Caki2 (cell line): ENCODE measurements at places on chromosomes 5 and 9.

DNA sequence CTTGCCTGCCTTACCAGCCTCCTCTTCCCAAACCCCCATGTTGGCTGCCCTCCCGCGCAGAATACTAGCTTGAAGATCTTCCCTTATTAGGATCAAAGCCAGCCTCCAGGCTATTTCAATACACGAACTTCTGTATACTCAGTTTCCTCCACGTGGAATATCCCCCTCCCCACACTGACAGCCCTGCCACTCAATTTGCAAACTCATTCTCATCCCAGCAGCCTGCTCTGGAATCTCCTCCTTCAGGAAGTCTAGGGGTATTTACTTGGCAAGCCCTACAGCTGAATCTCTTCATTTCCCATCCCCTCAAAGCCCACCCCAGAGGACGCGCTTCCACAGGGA lies 157.0 kb upstream of the SMIM23 start:
- DNase-seq = no peak

DNA sequence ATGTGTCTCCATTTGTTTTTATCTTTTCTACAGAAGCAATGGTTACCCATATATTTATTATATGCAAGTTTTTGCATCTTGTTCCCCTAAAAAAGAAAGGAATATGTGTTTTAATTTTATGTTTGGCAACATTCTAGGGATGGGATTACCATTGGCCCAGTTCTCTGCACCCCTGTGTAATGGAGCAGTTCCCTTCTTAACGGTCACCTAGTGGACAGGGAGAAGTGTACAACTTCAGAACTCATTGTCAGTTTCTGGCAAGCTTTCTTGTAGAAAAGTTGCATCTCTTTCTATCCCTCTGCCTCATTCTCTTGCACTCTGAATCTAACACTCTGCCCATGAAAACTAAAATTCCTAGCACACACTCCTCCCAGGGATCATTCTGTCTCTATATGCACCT lies 78.2 kb downstream of the DOCK8 start:
- no peak for DNase-seq

GRCh38 chr9:108750661-108751215 lies 105.0 kb downstream of the ACTL7B start:
- DNase-seq = no peak

DNA sequence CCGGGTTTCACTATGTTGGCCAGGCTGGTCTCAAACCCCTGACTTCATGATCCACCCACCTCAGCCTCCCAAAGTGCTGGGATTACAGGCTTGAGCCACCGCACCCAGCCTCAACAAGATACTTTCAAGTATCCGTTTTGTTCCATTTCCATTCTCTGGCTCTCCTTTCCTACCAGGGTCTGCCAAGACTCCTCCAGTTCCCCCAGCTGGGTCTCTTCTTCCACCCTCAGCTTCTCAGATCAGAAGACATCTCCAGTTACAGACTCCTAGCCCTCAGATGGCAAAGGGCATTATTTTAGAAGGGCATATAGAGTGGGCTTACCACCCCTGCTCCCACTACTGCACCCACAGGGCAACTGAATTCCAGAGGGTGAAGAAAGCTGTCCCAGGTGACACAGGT lies 1.5 kb upstream of the PDGFRB start:
- DNase-seq = no peak

GRCh38 chr5:105878402-105878801 lies 1792.3 kb downstream of the EFNA5 start:
- no peak for DNase-seq

DNA sequence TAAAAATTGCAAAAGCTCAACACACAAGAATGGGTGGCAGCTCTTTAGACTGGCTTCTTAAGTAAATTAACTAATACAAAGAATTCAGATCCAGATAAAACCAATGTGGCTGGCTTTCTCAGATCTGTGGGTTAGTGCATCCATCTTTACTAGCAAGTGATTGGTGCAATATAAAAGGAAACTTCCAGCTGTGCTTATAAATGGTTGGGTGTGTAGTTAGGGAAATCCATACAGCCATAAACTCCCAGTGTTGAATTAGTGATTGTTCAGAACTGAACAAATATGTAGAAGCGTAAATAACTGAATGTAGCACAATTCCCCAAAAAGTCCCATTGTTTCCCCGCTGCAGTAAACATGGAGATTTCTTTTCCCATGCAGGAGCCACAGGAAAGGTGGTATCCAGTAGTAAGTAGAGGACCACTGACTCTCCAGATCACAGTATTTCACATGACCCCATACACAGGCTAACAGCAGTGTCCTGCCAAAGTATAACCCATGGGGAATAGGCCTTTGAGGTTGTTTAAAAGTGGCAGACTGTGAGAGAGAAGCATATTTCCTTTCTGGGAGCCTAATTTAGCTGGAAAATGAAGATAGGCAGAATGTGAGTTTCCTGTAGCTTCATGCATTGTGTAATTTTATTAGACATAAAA lies 173.1 kb upstream of the SLC12A2 start:
- DNase-seq = no peak

GRCh38 chr5:65113771-65114170 lies 345.0 kb downstream of the CWC27 start:
- no peak for DNase-seq

- peak; percentile 1 for DNase-seq
Measured at GRCh38 chr9:11319538-11319937, 706.7 kb upstream of the PTPRD start.

GRCh38 chr5:93415819-93416218 lies 165.2 kb downstream of the NR2F1-AS1 start:
- no peak for DNase-seq

GRCh38 chr5:78416677-78417425 lies 56.4 kb downstream of the SCAMP1 start:
- DNase-seq = no peak

DNA sequence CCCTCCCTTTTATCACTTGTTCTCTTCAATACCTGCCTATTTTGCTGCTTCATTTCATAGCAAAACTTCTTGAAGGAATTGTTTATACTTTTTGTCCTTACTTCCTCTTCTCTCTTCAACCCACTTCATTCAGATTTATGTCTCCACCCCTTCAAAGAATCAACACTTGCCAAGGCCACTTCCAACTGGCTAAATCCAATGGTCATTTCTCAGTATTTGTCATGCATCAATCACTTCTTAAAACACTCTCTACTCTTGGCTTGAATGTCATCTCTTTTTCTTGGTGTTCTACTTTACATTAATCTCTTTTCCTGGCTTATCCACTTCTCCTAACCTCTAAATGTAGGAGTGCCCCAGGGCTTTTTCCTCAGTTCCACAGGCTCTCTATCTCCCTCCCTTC lies 8.3 kb upstream of the FCHO2 start:
- DNase-seq = no peak

DNA sequence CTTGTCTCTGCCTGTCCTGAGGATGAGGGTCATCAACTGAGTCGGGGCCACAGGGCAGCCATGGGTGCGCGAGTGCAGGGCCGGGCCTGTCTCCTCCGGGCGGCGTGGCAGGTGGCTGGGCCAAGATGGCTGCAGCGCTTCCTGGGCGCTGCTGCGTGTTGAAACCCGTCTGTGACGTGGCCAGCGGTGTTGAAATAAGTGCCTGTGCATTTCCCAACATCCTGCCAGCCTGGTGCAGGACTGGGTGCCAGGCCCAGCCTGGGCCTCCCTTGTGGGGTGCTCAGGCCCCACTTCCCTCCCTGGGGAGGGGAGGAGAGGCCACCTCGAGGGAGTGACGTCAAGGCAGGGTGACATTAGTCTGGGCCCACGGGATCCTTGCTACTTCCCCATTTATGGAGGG lies 45.5 kb downstream of the RXRA start:
- no peak for DNase-seq

GRCh38 chr9:69357030-69357775 lies 32.2 kb downstream of the ENTREP1 start:
- DNase-seq = no peak

DNA sequence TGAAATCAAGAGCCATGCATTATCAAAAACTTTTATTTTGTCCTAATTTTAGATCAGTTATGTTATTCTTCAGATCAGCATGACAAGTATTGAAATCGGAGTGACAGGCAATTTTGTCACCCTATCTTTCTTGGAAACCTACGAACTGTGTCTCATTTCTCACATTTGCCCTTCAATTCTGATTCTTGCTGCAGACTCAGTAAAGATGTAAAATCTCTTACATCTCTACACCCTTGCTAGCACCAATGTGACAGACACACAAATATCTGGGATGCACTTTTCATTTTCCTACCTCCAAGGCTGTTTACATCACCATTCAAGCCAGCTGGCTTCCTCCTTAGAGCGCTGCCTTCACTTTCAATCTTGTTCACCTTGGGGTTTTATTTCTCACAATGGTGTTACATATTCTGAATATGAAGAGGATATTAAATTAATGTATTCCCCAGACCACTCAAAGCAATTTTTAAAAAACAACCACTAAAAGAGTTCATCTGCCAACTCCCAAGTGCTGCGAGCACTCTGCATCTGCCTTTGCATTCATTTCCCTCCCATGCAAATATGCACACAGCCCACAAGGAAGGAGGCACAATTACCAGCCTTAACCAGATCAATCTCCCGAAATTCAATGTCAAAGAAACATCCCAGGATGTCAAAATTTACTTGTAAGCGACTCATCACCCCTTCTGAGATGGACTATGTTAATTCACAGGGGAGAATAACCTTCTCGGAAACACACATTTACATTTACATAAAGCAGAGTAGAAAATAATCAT lies 164.3 kb downstream of the ENC1 start:
- DNase-seq = no peak

DNA sequence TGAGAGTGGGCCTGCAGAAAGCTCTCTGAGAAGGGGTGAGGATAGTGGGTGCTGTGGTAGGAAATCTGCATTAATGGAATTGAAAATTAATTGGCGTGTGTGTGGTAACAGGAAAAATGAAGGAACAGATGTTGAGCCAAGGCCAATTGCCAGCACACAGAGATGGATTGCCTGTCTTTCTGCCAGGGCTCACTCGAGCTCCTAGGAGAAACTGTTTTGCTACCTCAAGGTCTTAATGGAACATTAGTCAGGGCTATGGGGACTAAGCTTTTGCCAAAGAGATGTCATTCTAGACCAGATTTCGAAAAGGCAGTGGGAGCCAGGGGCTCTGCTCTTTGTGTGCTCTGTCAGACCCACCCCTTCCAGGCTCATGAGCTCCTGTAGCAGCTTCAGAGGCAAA lies 124.0 kb upstream of the EFNA5 start:
- no peak for DNase-seq

- no peak for DNase-seq
Measured at GRCh38 chr5:62305358-62305714, 670 bp upstream of the KIF2A start.

DNA sequence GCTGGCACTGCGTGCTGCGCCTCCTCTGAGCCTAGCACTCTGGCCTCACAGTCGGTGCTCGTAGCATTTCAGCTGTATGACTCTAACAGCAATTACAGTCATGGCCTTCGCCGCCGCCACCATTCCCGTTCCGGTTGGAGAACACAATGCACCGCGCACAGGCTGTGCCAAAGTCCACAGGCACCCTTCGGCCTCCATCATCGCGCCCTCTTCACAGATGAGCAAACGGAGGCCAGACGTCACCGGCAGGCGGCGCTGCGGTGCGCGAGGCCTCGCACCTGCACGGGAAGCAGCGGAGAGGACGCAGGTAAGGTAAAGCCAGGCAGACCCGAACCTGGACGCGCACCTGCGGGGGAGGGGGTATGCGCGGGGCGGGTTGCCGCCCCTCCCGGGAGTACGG lies 128.9 kb downstream of the BARX1 start:
- DNase-seq = no peak

DNA sequence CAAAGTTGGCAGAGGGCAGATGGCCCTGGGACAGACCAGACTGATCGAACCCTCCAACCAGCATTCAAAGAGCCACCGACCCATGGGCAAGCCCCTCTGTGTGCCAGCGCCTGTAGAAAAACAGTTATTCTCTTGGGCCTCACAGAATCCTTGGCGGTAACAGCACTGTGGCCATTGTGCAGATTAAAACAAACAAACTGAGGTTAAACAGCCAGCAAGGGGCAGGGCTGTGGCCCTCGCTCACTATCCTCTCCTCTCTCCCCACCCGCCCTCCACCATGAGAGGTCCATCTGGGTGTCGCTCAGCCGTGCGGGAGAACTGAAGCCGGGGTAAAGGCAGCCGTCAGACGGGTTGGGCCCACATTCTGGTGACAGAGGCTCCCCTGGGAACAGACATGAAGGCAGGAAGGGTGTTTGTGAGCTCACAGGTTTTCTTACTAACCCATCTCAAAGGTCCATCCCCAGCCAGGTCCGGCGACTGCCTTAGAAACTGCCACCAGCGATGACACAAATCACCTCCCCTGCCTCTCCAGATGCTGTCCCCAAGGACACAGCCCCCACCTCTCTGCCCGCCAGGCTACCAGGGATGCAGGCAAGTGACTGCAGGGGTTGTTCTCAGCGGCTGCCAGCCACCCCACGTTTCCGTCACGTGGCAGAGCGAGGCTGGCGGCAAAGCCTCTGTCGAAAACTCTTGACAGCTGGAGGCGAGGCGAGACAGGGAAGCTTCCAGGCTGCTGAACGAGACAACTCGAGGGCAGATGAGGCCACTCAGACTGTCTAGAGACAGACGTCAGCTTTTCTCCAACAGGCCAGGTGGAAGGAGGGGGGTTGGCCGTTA lies 75.8 kb upstream of the SARDH start:
- DNase-seq = no peak

DNA sequence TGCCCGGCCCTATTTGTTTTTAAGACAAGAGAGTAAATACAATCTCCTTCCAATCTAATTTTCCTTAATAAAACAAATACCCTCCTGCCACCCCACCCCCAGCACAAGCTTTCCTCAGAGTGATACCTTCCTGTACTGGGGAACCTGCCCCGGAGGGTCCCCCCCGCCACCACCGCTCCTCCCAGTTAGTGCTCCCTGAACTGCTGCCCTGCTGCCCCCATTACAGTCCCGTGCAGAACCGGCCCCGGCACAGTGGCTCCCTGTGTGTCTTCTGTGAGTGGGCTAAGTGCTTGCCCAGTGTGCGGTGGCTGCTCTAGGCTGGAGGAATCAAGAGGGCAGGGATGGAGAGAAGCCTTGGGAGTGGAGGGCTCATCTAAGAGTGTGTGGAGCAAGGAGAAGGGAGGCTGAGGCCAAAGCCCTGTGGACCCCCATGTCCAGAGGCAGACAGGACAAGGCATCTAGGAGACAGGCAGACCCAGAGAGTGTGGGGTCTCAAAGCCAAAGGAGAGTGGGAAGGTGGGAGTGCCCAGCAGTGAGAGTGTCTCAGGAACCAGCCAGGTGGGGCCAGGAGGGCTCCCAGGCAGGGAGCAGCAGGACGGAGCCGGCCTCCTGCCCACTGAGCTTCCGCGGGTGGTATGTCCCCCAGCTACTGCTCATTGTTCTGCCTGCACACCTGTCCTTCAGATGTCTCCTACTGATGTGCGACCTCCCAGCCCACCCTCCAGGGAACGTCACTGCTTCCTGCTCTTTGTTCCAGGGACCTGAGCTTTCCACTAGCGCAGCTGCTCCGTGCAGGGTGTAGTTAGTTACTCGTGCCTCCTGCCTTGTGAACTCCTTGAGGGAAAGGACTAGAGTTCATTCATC lies 129.0 kb downstream of the DAB2IP start:
- DNase-seq = no peak

GRCh38 chr5:40217553-40217952 lies 462.2 kb upstream of the PTGER4 start:
- no peak for DNase-seq
